ENCODE measurements at places on chromosomes 11 and 22.
A peak's percentile ranks its signal among the peaks of the same experiment; 100 is the strongest.

DNA sequence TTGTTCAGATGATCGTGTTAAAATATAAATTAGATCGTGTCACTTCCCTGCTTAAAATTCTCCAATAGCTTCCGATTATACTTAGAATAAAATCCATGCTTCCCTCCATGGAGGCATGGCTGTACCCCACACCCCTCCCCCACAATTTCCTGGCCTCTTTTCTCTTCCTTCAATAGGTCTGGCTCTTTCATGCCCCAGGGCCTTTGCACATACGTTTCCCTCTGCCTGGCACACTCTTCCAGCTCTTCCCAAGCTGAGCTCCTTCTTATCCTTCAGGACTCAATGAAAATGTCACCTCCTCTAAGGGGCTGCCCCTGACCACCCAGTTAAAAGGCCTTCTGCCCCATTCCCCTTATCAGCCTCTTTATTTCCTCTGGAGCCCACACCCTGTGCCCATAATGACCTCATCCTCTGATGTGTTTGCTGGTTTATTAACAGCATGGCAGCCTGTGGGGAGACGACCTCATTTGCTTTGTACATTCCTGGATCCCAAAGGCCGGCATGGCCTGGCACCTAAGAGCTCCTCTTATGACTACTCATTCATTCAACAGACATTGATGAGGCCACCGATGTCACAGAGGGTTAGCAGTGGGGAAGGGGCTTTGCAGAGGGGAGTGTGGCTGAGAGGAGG is 9.0 kb upstream of the FLRT1 start:
- DNase-seq = no peak

DNA sequence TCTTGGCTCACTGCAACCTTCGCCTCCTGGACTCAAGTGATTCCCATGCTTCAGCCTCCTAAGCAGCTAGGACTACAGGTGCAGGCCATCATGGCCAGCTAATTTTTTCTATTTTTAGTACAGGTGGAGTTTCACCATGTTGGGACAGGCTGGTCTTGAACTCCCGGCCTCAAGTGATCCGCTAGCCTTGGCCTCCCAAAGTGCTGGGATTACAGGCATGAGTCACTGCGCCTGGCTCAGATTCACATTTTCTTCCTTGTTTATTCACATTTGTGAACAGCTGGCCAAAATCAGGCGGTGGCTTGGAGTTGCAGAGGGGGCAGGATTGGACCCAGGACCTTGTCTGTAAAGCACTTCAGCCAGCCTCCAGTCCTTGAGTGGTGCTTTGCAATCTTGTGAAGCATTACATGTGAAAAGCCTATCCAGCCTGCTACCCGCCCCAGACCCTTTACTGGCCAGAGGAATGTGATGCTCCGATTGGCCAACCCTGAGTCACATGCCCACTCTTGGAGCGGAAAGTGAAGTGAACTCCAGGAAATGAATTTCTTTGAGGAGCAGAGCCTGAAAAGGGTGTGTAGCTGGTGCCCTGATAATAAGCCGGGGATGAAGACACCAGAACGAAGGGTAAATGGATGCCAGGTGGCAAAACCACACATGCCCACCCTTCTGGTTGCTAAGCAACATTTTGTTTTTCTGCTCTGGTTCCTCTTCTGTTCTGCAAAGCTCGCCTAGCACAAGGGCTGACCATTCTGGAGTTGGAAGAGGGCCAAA is 62.6 kb upstream of the PTPRJ start:
- DNase-seq = peak; percentile 76

DNA sequence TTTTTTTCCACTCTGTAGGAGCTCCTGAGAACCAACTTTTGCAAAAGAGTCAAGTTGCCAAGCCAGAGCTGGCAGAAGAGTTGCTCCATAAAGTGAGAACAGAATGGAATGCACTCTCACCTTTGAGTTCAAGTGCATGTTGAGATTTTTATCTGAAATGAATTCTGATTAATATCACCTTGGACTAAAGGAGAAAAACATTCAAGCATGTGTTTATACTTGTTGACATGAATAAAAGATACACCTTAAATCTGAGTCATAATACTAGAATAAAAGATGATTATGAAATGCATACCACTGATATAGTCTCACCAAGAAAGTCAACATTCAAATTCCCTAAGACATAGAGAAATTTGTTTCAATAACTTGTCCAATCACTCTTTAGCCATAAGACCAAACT is 37.8 kb downstream of the ARL14EP start:
- DNase-seq = no peak

GRCh38 chr11:94731880-94732601 is 36.1 kb upstream of the AMOTL1 start:
- no peak for DNase-seq

DNA sequence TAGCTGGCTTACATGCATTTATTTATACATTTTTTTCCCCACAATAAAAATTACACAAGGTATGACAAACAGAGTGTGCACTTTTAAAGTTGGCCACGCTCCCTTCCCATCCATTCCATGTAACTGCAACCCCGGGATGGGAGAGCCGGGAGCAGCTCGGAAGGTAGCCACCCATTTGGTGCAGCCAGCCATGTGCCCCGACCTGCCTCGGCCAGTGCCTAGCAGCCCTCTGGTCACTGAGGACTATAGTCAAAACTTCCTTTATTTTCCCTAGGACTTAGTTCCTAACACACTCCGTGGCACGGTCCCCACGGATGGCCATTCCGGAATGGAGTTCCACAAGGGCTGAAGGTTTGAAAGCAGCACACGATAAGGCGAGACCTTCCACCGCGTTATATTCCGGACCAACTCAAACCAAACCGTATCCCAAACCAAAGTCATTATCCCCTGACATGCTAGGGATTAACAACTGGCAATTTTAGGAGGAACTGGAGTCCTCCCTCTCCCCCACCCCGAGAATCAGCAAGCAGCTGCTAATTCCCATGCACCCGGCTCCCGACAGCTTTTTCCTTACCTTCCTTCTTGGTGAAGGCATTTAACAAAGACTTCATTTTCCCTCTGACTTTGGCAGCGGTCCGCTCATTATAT is 426.4 kb downstream of the SHANK2 start:
- no peak for DNase-seq

- DNase-seq = no peak
These were observed 8.7 kb downstream of the LIN7C start for GRCh38 chr11:27497911-27498310.

All from COR-L47 (cell line).